ENCODE measurements at places on chromosomes 2 and 18.

DNA sequence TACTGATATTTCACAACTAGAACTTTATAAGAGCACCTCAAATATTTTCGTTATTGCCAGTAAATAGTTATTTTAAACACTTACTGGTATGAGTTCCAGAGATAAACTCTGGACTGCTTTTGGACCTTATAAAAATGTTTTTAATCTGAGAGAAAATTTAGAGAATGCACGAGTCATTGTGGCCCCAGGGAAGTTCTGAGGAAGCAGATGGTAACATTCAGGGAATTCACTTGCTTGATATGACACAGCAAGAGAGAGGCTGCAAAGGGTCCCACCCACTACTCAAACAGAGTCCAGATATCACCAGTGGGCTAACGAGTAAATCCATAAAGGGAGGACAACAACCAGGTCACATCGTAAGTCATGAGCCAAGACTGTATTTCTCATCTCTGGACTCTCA is 526.8 kb downstream of the TDRD15 start:
- no peak for ATAC-seq

DNA sequence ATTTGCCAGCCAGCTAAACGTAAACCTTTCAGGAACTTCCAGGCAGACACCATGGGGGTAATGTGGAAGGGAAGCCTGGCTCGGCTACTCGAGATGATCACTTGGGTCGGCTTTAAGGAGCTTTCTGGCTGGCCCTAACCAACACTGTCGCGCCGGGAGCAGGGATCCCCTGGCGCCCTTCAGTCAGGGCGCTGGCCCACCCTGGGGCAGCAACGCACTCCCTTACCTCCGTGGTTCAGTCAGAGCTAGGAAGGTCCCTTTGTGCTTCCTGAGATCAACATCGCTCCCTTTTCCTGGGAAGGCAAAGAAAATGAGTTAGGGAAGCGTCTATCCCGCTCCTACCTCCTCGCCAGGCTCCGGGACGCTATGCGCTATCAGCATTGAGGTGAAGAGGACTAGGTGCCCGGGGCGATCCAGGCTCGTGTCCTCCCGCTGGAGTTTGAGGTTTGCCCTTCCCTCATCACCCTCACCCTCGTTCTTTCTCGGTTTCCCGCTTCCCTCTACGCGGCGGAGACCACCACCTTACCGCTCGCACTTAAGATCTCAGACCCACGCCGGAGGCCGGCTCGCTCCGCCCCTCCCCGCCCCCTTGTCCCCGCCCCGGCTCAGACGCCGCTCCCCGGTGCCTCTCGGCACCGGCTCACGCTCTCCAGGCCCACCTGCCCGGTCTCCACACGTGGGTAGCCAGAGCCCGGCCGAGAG is 449 bp upstream of the ATRAID start:
- peak; percentile 39 for ATAC-seq

DNA sequence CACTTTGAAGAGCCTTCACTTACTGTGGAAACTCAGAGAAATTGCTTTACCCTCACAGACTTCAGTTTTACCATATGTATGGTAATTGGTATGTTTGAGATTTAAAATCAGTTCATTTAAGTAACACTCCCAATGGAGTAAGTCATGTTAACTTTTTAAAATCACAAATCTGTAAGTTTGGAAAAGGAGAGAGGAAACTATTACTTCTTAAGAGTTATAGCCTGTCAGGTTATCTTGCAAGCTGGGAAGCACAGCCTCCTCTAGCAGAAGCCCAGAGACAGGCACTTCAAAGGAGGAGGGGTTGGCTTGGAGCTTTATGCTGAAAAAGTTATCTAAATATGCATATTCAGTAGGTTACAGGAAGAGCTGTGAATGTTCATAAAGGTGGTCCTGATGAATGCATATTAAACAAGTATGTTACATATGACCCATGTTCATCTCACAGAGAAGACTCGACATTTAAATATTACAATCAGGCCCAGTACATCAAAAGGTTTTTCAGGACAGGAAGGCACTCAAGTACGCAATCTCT is 102.5 kb downstream of the XRCC5 start:
- no peak for ATAC-seq

- peak; percentile 74 for ATAC-seq
These were observed 34.5 kb upstream of the GRB14 start for GRCh38 chr2:164655750-164656149.

DNA sequence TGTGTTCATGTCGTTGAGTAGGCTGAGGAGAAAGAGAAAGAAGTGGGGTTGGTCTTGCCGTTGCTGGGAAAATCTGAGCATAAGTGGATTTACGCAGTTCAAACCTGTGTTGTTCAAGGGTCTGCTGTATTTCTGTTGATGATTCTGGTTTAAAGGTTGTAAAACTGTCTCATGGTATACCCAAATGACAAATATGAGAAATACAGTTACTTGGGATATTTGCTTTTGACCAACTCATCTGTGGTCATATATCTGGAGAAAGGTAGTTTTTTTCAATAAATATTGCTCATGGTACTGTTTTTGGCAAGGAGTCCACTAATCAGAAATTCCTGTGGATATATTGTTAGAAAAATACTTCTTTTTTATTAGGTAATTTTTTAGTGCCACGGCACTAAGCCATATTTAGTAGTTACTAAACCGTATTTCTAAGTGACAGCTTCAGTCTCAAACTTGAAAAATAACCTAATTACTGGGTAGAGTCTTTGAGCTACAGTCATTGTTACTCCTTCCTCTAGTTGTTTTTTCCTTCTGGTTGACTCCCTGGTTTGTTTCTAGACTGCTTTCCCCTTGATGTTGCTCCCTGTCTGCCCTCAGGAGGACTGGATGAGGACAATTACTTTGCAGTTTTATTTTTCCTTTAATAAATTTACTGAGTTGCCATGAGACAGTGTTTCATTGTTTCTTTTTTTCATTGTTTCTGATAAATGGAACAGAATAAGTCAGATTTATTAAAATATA is 31.5 kb downstream of the MOB4 start:
- ATAC-seq: no peak
